Daoy (cell line): ENCODE measurements at places on chromosomes 12 and 14. TPM values are rescaled to one million over a fixed set of nuclear protein-coding genes. Genes with fewer than 3 reads are reported as not detected.

DNA sequence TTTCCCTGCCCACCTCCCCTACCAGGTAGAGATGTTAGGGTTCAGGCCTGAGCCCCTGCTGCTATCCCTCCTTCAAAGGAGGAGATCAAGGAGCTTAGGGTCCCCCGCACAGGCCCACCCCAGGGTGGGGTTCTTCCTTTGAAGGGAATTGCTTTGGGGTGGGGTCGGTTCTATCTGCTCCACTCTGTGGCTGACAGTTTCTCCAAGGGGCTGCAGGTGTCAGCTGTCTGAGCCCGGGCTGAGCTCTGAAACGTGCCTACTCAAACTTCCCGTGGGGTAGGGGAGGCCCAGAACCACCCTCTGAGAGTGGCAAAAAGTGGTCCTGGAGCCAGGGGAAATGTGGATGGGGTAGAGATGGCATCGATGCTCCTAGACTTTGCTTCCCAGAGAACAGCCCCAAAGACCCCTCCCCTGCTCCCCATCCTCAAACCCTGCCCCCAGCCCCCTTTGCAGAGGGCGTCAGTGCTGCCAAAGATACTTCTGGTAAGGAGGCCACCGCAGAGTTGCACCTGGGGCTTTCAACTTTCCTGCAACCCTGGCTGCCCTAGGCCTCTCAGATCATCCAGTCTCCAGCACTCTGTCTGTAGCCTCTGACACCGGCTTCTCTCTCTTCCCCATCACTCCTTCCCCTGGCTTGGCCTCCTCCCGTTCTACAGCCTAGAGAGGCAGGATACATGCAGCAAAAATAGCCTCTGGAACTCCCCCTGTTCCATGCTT is 6.3 kb upstream of the CD4 start:
- DNase-seq = no peak

DNA sequence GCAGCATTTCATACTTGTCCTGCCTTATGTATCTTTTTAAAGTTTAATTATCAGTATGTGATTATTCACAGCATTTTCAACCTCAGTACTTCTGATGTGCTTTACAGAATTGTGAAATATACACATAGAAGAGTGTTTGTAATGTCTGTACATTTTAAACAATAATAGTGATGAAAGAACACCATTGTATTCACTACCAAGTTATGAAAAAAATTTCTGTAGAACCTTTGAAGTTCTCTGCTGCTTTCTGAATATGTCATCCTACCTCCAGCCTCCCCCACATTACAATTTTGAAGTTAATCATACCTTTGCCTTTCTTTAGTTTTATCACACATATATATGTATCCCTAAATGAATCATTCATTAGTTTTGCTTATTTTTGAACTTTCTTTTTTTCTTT is 24.8 kb downstream of the FRMD6 start:
- DNase-seq = no peak

GRCh38 chr12:64883264-64884163 is 59.1 kb downstream of the TBC1D30 start:
- DNase-seq = peak; percentile 30

GRCh38 chr12:82694970-82695369 is 8.3 kb downstream of the TMTC2 start:
- DNase-seq = no peak

GRCh38 chr14:30129807-30130206 is 202.2 kb upstream of the PRKD1 start:
- DNase-seq = no peak

The NEUROD4 gene
- total RNA-seq = not detected in 2 replicates
